ENCODE measurements at places on chromosomes 2 and 18. TPM values are rescaled to one million over a fixed set of nuclear protein-coding genes. Genes with fewer than 3 reads are reported as not detected.

GRCh38 chr2:217185265-217185995, 325.6 kb upstream of the TNP1 start:
- peaks cover 3% of the 10 kb centered on the region for H3K27me3 ChIP-seq
- no peak for DNase-seq
- H3K27ac ChIP-seq, result no peak overlapping the region
- no peaks in the 10 kb centered on the region for H3K4me1 ChIP-seq

DNA sequence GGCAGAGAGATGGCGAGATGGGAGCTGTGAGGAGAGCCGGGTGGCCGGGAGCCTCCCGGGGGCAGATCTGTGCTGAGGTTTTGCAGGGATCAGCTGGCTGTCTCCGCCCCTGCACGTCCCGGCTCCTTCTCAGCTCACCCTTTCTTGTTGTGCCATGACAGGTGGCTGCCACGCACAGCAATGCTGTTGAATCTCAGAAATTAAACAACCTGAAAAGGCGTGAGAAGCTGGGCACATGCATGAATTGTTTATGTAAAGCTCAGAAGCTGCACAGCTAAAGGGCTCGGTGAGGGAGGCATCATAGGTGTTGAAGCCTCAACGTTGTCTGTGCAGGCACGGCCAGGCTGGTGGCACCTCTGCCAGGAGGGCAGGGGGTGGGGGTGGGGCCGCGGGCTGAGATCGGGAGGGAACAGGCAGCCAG, 858 bp upstream of the RTP5 start:
- no peaks in the 10 kb centered on the region for H3K36me3 ChIP-seq
- no peak overlapping the region for H3K4me3 ChIP-seq
- peaks cover 95% of the 10 kb centered on the region for H3K4me1 ChIP-seq
- H3K27ac ChIP-seq, result peak overlapping the region; percentile 86

RGPD4 gene
- total RNA-seq, result 0.32 TPM

RAMP1 gene
- 0.61 TPM for total RNA-seq

- H3K27ac ChIP-seq, result no peak overlapping the region
- no peak for DNase-seq
- H3K27me3 ChIP-seq, result no peaks in the 10 kb centered on the region
- H3K4me1 ChIP-seq, result no peaks in the 10 kb centered on the region
Measured at GRCh38 chr18:79733986-79734770, 54.6 kb downstream of the CTDP1 start.

UGT1A7 gene
- total RNA-seq, result not detected

SLC16A14 gene
- 0.33 TPM for total RNA-seq

DNA sequence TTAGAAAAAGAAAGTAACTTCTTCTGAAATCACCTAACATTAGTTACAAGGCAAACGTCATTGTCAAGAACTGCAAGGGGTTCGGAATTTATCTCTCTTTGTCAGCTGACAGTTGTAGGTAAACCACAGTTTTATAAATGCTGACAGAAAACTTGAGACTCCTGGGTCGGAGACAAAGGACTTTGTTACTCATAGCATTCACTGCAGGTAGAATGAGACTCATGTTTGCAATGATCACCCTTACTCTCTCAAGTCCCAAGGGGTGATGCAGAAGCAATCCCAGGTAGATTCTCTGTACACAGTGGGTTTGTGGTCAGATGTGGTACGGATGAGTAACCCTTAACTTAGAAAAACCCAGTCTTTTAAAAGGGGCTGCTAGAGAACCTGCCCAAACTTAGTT, 757.8 kb downstream of the TRIB2 start:
- no peaks in the 10 kb centered on the region for H3K4me1 ChIP-seq
- H3K27ac ChIP-seq, result no peak overlapping the region
- no peak for DNase-seq
- no peak overlapping the region for H3K4me3 ChIP-seq

DNA sequence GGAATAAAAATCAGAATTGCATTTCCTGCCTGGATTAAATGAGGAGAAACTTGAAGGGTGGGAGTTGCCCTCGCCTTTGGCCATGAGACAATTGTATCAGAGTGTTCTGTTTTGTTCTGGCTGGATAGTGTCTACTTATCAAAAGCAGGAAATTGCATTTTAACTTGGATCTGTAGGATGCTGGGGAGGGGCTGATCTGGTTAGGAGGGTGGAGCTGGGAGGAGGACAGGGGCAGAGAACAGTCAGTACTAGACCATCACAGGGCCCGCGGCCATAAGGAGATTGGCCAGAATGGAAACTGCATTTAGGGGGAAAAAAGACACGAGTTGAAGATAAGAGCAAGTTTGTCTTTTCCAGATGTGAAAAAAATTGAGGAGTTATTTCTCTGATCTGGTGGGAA, 199.1 kb upstream of the POU3F3 start:
- no peaks in the 10 kb centered on the region for H3K36me3 ChIP-seq
- no peak overlapping the region for H3K4me3 ChIP-seq
- H3K27me3 ChIP-seq, result peaks cover 19% of the 10 kb centered on the region
- H3K27ac ChIP-seq, result no peak overlapping the region
- peaks cover 7% of the 10 kb centered on the region for H3K4me1 ChIP-seq

- DNase-seq, result peak; percentile 82
- no peaks in the 10 kb centered on the region for H3K36me3 ChIP-seq
- H3K4me1 ChIP-seq, result peaks cover 14% of the 10 kb centered on the region
- peak overlapping the region; percentile 99 for H3K4me3 ChIP-seq
Measured at GRCh38 chr2:84881581-84882413, 913 bp upstream of the TRABD2A start.

DNA sequence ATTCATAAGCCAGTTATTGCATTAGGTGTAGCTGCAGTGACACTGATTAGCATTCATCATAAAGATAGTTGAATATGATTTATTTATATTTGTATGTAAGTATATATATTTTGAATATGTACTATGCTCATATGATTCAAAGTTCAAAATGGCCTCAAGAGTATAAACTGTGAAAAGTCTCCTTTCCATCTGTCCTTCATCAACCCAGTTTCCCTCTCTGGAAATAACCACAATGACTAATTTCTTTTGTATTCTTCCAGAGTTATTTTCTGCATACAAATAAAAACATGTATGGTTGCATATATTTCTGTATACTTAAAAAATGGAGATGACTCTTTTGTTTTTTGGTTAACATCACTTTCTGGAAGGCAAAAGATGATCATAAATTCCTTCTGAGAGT, 95.2 kb downstream of the CAMKMT start:
- DNase-seq, result no peak
- no peak overlapping the region for H3K4me3 ChIP-seq
- no peaks in the 10 kb centered on the region for H3K36me3 ChIP-seq
- H3K4me1 ChIP-seq, result no peaks in the 10 kb centered on the region
- H3K27me3 ChIP-seq, result no peaks in the 10 kb centered on the region

PUM2 gene
- total RNA-seq, result 141 TPM

DNA sequence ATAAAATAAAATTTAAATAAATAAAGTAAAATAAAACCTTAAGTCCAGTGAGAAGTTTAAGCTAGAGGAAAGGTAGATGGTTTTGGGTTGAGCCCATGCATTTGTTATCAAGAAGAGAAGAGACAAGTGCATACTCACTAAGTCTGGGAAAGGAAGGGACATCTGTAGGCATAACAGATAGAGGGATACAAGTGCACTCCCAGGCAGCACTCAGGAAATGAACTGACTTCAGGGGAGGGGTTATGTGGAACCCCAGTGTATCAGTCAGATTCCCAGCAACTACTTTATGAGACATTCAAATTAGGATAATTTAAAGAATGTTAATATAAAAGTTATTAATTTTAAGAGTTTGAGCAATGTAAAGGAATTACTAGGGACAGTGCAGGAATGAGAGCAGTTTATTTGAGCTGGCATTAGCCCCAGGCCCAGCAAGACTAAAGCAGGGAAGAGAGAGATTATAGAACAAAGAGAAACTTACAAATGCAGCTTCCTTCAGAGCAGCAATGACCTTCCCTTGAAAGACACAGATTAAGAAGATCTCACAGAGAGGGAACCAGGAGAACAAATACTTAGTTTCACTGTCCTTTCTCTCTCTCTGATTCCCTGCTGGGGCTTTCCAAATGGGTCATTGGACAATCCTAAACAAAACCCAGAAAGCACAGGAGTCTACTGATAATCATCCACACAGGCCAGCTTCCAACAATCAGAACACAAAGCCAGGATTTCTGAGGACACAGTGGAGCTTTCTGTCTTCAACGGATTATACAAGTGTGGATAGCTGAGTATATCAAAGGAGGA, 109.7 kb downstream of the ERBB4 start:
- no peaks in the 10 kb centered on the region for H3K4me1 ChIP-seq
- H3K36me3 ChIP-seq, result no peaks in the 10 kb centered on the region
- H3K27me3 ChIP-seq, result no peaks in the 10 kb centered on the region
- no peak for DNase-seq
- H3K4me3 ChIP-seq, result no peak overlapping the region
- no peak overlapping the region for H3K27ac ChIP-seq

DNA sequence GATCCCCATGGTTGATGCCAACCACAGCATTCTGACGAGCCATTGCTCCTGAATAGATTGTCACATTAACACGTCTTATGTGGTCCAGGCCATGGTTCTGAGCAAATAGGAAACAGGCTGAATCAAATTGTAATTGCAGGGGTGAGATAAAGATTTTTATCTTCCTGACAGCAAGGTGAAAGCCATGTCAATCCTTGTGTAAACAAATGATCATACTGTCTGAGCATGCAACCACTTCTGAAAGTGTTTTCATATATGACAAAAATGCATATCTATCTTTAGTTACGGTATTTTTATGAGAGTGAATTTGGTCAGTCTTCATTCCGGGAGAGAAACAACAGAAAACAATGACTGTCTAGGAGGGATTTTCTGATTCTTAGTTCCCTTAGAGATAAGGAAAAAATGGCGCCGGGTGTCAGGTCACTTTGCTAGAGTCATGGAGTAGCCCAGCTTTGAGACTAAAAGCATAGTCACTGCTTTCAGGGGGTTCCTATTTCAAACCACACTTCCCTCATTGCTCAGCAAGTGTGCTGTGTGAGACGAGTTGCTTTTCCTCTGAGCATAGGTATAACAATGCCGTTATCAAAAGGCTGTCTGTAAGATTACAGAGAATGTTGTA, 958.9 kb downstream of the DCDC2C start:
- no peaks in the 10 kb centered on the region for H3K4me1 ChIP-seq
- H3K4me3 ChIP-seq, result no peak overlapping the region
- no peak overlapping the region for H3K27ac ChIP-seq
- no peaks in the 10 kb centered on the region for H3K36me3 ChIP-seq

GRCh38 chr2:207835805-207836204, 66.1 kb upstream of the FZD5 start:
- no peak overlapping the region for H3K4me3 ChIP-seq
- H3K27me3 ChIP-seq, result no peaks in the 10 kb centered on the region
- H3K4me1 ChIP-seq, result no peaks in the 10 kb centered on the region
- no peak overlapping the region for H3K27ac ChIP-seq
- no peaks in the 10 kb centered on the region for H3K36me3 ChIP-seq
- no peak for DNase-seq

GRCh38 chr2:183709829-183710228, 585.6 kb downstream of the NUP35 start:
- H3K27ac ChIP-seq, result no peak overlapping the region
- DNase-seq, result no peak
- no peaks in the 10 kb centered on the region for H3K36me3 ChIP-seq

SIX3 gene
- total RNA-seq, result 0.23 TPM

DNA sequence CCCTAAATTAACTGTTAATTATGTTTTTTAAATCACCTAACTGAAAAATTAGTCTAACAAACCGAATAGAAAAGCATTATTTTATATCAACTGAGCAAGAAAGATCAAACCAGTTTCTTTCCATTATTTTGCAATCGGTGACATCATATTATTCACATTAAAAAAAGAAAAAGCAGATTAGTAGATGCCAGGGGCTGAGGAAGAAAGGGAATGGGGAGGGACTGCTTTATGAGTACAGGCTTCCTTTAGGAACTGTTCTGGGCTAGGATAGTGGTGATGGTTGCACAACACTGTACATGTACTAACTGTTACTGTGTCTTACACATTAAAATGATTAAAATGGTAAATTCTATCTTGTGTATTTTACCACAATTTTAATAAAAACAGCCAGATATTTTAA, 59.3 kb downstream of the COBLL1 start:
- no peak for DNase-seq
- H3K4me3 ChIP-seq, result no peak overlapping the region
- no peak overlapping the region for H3K27ac ChIP-seq
- no peaks in the 10 kb centered on the region for H3K36me3 ChIP-seq
- H3K4me1 ChIP-seq, result peaks cover 2% of the 10 kb centered on the region
- no peaks in the 10 kb centered on the region for H3K27me3 ChIP-seq

GRCh38 chr2:104033399-104033798, 820.5 kb upstream of the POU3F3 start:
- no peak overlapping the region for H3K4me3 ChIP-seq
- no peak overlapping the region for H3K27ac ChIP-seq
- H3K4me1 ChIP-seq, result no peaks in the 10 kb centered on the region
- no peaks in the 10 kb centered on the region for H3K27me3 ChIP-seq
- no peaks in the 10 kb centered on the region for H3K36me3 ChIP-seq

TUBA3E gene
- not detected for total RNA-seq

DNA sequence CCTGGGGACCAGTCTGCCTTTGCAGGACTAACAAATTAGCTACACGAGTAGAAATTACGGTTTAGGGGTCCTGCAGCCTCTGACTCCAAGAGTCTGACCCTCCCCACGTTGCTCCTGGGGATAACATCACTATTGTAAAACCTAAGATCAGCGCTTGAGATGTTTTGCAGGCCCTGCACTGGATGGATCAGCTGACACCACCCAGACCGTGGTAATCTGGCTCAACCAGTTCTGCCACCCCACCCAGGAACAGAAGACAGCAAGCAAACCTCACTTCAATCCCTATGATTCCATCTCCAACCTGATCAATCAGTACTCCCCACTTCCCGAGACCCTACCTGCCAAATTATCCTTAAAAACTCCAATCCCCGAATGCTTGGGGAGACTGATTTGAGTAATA, 31.7 kb downstream of the NGEF start:
- H3K27me3 ChIP-seq, result no peaks in the 10 kb centered on the region
- no peak overlapping the region for H3K4me3 ChIP-seq
- H3K36me3 ChIP-seq, result no peaks in the 10 kb centered on the region
- no peaks in the 10 kb centered on the region for H3K4me1 ChIP-seq
- H3K27ac ChIP-seq, result no peak overlapping the region

BABAM2 gene
- total RNA-seq, result 41.0 TPM

GRCh38 chr18:46055838-46056230, 16.2 kb downstream of the PSTPIP2 start:
- no peak overlapping the region for H3K4me3 ChIP-seq
- no peaks in the 10 kb centered on the region for H3K36me3 ChIP-seq
- H3K27me3 ChIP-seq, result no peaks in the 10 kb centered on the region
- no peaks in the 10 kb centered on the region for H3K4me1 ChIP-seq

- no peak overlapping the region for H3K27ac ChIP-seq
- no peaks in the 10 kb centered on the region for H3K27me3 ChIP-seq
- no peak overlapping the region for H3K4me3 ChIP-seq
Measured at GRCh38 chr2:224908818-224909217, 133.4 kb downstream of the DOCK10 start.

GRCh38 chr18:39481281-39481680, 1915.7 kb upstream of the CELF4 start:
- H3K4me1 ChIP-seq, result no peaks in the 10 kb centered on the region
- no peak overlapping the region for H3K4me3 ChIP-seq
- no peaks in the 10 kb centered on the region for H3K36me3 ChIP-seq
- no peaks in the 10 kb centered on the region for H3K27me3 ChIP-seq
- DNase-seq, result no peak

ZC3H15 gene
- total RNA-seq, result 83.6 TPM

ZBTB7C gene
- 0.06 TPM for total RNA-seq
